Fibroblast of skin of left biceps (primary cell): ENCODE measurements at places on chromosomes 3 and 15.

GRCh38 chr3:43389388-43390254 is 103.3 kb downstream of the SNRK start:
- DNase-seq, result no peak

DNA sequence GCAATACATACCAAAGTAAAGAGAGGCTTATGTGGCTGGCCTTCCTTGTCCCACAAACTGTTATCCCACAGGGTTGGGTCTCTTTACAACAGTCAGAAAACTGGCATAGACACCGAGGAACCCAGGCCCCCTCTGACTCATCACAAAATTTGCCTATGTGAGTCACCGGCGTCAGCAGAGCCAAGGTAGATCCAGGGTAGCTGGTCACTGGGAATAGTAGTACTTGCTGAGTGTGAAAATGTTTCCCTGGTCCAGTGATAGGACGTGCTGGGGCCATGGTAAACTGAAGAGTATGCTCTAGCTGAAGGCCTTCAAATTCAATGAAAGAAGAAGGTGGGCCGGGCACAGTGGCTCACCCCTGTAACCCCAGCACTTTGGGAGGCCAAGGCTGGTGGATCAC is 27.1 kb upstream of the SKIL start:
- DNase-seq, result no peak

- DNase-seq, result no peak
Observed at GRCh38 chr3:22684739-22685138, 518.4 kb upstream of the UBE2E2 start.

DNA sequence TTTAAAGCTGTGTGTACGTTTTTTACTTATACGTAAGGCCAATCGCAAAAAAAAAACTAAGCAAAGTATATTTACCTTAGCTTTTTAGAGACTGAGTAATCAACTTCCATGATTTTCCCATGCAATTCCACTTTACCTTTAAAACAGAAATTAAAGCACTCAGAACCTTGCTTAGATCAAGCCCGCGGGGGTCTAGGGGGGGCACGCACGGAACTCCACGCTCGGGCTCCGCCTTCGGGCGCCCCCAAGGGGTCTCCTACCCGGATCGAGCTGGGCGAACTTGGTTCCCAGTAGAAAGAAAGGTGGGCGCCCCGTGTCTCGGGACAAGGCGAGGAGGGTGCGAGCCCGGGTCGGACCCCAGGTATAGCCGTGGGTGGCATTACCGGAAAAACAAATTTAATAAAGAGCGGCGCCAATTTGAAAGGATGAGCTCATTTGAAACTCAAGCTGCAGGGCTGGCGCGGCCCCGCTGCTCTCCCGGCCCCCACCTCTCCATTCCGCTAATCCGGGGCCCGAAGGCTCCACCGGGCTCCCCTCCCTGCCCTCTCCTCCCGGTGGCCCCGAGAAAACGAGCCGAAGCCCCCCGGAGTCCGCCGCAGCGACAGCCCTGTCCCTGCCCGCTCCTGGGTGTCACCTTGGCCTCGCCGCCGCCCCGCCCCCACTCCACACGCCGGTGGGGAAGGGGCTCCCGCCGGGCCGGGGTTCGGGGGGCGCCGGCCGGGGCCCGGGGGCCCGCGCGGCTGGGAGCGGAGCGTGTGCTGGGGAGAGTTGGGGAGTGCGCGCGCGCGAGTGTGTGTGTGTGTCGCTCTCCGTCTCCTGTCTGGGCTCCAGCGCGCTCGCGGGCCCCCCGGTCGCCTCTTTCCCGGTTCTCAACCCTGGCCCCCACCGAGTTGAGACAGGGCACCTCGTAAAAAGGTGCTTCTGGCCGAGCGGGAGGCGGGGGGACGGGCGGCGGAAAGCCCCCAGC is 1.5 kb downstream of the IGF2BP2 start:
- DNase-seq, result no peak

GRCh38 chr3:194067949-194068362 is 68.0 kb upstream of the HES1 start:
- DNase-seq, result no peak

DNA sequence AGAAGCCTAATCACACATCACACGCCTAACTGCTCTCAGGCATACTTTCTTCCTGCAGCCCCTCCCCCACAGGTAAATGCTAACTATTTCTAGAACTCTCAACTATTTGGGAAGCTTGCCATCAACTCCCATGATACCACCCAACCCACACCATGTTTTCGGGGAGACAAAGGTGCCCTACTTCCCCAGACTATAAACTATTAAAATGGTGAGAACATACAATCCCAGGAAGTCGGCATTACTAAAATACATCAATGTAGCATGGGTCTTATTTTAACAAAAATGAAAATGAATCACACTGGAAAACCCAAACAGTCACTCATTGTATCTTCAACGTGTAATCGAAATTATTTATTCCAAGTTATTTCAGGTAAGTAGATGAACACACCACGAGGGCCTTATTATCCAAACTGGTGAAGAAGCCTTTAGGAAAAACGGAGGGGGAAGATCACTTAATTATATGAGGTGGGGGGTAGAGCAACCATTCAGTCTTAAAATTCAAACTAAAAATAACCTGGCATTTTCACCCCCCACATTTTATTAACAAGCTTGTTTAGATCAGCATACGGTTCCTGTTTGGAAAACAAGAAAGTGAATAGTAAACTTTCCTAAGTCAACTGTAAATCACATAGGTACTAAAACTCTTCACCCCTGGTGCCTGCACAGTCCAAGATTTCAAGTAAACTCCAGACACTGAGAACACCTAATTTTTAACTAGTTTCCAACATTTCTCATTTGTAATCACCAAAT is 1.9 kb downstream of the TBL1XR1 start:
- no peak for DNase-seq

GRCh38 chr3:99356696-99357095 is 281.7 kb upstream of the COL8A1 start:
- no peak for DNase-seq

DNA sequence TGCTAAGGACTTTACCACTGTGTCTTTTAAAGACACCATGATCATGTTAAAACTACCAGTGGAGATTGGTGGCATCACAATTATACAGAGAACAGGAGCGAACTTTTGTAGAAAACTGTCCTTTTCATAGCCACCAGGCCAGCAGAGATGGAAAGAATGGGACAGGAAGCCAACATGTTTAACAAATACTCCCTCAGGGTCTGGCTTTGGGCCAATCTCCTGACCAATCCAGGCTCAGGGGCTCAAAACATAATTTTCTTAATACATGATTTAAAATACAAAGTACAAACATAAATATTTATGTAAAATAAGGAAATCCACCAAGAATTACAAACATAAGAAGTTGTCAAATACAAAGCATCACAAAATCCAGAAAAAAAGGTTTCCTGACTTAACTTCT is 266.0 kb downstream of the VPS13C start:
- no peak for DNase-seq

- DNase-seq, result no peak
Observed at GRCh38 chr3:20099060-20099459, 58.8 kb downstream of the KAT2B start.
